Urinary bladder (tissue), 4 donors: ENCODE measurements at places on chromosomes 7 and 10. TPM values are rescaled to one million over a fixed set of nuclear protein-coding genes. Genes with fewer than 3 reads are reported as not detected.

Gene CYP3A4
- not detected for total RNA-seq

DNA sequence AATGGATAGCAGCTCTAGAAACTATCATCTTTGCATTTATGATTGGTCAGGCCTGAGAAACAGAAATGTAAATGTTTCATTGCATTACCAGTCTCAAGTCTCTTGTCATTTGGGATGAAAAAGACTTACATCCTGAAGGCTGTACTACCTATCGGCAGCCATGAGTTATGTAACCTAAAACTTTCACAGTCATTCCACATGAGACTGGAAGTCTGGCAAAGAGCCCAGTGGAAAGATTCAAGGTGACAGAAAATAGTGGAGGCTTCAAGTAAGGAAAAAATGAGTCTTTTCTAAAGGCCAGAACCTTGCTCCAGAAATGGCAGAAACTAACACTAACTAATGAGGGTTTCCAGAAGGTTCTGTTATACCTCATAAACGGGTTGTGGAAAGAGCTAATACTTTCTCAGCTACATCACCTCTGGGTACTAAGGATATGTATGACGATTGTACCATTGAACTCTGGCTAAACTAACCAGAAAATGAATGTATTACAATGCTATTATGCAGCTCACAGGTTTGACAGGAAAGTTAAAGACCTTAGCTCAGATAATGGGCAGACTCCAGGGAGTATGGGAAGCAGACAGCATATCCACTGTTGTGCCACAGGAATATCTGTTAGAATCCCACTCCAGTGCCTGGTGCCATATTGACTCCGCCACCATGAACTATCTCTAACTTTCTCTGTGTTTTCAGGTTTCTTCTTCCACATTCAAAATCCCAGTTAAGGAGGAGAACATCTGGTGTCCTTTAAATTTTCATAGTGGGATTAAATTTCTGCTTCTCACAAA, 41.7 kb upstream of the DYNC1I1 start:
- no peak for DNase-seq

Gene ADGRA1
- not detected for total RNA-seq

- DNase-seq, result no peak
Measured at GRCh38 chr10:4249841-4250586, 465.0 kb upstream of the KLF6 start.

DNA sequence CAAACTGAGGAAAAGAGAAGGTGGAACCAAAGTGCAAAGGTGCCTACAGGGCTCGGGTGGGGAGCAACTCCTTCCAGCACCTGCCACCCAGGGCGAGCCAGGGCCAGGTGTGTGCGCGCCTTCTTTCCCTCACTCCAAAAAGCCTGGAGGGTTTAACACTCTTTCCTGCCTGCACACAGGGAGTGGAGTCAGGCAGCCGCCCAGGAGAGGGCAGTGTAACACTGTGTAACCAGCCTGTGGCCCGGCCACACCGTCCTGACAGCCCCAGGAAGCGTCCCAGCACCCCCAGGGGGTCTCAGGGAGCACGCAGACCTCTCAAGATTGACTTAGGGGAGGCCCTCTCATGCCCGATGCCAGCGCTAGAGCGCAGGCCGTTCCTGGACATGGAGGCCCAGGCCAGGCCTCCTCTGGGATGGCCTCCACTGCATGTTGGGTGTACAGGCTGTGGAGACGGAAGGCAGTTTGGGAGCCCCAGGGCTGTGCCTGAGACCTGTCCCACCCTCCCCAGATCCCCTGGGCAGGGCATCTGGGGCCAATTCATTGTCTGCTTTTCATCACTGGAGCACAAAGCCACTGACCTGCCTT, 13.4 kb downstream of the BRI3 start:
- no peak for DNase-seq

- no peak for DNase-seq
Measured at GRCh38 chr7:141619745-141620144, 68.5 kb downstream of the AGK start.

GRCh38 chr10:71795248-71795647, 21.9 kb upstream of the VSIR start:
- no peak for DNase-seq

- DNase-seq, result no peak
Measured at GRCh38 chr7:98014830-98015229, 24.8 kb upstream of the OCM2 start.

Gene TSPAN15
- total RNA-seq, result 38.0 TPM

Gene CALML5
- total RNA-seq, result not detected

DNA sequence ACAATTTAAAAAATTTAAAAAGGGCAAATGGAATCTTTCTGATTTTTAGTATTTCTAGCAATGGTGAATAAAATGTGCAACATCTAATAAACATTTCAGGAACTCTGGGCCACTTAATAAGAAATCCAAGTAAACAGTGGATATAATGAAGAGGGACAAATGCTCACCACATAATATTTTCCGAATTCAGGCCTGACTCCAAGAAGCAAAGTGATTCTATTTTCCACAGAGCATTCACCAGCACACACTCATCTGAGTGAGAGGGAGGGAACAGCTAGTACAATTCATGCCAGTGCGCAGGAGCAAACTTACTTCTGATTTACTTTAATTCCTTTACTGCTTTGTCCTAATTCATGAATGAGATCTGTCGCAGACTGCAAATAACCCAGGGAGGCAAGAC, 10.1 kb downstream of the NPVF start:
- DNase-seq, result no peak

Gene NUB1
- 41.4 TPM for total RNA-seq

GRCh38 chr7:117640465-117640864, 160.6 kb downstream of the CFTR start:
- no peak for DNase-seq

Gene SLC26A3
- total RNA-seq, result not detected

GRCh38 chr7:28815369-28815927, 142.7 kb downstream of the TRIL start:
- no peak for DNase-seq

Gene CYP2C9
- total RNA-seq, result not detected

DNA sequence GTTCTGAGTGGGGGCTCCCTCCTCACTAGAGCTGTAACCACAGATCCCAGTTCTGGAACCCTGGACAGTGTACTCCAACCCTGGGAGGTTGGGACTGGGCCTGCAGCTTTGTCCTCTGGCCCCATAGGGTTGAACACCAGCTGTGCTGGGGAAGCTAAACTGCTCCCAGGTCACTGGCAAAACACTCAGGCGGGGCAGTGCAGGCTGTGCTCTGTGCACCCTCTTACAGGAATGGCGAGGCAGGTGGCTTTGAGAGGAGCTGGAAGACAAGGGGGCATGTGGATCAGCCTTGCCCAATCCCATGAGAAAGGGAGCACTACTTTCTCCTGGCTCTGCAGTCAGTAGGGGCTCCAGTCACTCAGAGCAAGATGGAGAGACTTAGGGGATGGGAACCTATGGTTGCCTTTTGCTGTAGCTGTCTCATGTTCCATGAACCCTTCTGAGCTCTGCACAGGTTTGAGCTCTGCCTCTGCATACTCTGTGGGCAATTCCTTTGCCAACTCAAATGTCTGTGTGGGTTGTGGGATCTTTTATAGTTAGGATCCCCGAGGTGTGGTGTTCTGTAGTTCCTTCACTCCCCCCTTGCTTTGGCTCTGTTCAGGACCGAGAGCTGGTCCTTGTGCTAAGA, 90.7 kb downstream of the SLC25A40 start:
- DNase-seq, result no peak

- no peak for DNase-seq
Measured at GRCh38 chr10:98338896-98339295, 70.9 kb upstream of the LOXL4 start.

DNA sequence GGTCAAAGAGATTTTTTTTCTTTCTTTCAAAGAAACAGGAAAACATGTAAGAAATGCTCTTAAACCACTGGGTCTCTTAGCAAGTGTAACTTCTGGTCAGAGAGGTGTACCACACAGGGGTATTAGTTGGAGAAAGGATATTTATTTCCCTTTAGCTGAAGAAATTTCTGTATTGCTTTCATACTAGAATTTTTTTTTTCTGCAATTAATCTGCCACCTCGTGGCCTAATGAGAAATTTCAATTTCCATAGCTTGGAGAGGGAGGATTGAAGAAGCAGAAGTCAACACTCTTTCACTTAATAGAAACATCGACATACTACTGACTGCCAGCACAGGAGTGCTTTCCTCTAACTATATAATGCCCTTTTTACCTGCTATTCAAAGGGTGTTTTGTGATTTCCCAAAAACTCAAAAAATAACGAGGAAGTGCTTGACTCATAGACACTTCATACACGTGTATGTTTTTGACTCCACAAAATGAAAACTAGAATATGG, 177.6 kb upstream of the NAMPT start:
- no peak for DNase-seq

- no peak for DNase-seq
Measured at GRCh38 chr10:80268266-80268665, 21.2 kb downstream of the MAT1A start.

DNA sequence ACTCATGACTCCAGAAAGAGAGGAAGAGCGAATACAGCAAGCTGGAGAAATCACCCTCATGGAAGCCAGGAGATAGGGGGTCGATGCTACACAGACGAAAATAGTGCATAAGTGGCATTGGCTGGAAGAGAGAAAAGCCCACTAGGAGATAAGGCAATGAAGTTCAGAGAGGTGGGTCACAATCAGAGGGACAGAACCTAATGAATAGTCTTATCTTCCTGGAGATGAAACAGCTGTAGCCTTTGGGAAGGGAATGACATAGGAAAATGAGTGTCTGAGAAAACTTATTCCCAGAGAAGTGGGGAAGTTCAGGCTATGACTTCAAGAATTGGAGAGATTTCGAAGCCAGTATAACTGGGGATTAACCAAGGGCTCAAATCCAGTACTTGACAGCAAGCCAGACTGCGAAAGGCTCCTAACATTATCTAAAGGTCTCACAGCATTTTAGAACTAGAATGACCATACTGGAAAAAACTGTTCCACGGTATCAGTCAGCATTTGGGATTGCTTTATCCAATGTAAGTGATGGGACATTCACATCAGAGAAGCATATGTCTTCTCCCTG, 211.1 kb downstream of the ZNF365 start:
- DNase-seq, result no peak

Gene ZNF783
- total RNA-seq, result 7.1 TPM

DNA sequence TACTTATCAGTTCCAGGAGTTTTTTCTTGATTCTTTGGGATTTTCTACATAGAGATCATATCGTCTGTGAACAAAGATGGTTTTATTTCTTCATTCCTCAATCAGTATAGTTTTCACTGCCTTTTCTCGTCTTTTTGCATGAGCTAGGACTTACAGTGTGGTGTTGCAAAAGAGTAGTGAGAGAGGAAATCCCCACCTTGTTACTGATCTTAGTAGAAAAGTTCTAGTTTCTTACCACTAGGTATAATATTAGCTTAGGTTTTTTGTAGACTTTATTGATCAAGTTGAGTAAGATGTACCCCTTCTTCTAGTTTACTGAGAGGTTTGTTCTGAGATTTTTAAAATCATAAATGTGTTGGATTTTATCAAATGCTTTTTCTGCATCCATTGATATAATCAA, 123.3 kb downstream of the TMEM26 start:
- DNase-seq, result no peak

GRCh38 chr10:89390476-89391225, 1.8 kb upstream of the IFIT1 start:
- DNase-seq, result no peak

DNA sequence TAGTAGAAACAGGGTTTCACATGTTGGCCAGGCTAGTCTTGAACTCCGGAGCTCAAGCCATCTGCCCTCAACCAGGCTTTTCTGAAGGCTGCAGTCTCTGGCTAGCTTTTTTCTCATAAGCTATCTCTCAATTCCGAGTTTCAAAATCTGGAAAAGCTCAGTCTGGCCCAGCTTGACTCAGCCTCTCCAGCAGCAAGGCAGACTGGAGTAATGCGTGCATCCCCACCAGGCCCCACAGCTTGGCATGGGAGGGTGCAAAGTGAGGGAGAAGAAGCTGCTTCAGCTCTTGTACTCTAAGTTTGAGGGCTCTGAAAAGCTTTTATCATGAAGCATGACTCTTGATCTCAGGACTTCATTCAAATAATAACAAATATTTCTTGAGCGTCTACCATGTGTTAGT, 4.8 kb downstream of the DHTKD1 start:
- DNase-seq, result no peak

- DNase-seq, result no peak
Measured at GRCh38 chr7:100967292-100967863, 2.0 kb upstream of the MUC12 start.

DNA sequence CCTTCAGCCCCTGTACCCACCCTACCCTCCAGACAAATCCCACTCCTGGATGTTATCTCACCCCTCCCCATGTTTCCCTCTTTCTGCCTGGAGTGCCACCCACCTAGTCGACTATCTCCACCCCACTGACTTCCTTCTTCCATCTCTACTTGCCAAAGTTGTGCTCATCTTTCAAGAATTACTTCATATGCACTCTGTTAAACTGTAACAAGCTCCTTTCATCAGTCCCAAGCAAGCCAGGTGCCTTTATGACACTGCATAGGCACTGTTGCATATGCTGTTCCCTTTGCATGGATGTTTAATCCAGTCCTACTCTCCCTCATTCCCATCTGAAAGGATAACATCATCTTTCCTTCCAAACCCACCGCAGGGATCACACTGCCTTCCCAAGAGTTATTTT, 8.9 kb upstream of the CDK1 start:
- DNase-seq, result no peak

DNA sequence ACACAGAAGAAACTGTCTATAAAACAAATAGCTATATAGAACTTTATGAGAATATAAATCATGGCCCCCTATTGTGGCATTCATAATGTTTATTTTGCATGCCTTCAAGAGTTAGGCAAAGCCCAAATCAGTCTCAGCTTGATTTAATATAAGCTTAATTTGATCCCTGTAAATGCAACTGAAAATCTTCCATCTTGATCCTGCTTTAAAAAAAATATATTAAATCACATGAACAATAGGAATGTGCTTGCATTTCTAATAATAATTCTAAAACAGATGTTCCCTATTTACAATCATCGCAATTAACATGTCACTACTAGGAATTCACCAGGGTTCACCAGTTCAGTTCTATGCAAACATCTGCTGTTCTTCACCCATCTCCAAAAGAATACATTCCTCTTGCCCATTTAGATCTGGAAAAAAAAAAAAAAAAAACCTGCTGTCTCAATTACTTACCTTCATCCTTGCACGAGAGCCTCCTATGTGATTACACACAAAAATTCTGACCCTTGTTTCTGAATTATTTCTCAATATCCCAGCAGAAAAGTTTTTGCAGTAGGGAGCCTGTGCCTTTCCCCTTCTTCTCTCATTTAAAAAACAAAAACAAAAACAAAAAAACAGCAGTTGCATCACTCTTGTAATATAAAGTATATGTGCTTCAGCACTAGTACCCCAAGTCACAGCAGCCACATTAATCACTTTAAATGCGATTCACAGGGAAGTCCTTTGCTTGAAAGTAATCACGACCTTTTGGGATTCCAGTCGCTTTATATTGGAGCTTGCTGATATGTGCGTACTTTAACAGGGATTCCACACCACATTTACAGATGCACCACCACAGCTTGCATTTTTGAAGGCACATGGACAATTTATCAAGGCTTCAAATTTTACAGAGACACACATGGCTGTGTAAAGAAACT, 194.8 kb upstream of the KMT2E start:
- peak; percentile 13 for DNase-seq

Gene NPY
- 4.3 TPM for total RNA-seq
